ENCODE measurements at places on chromosomes 6 and 20.

- no peak for DNase-seq
Measured at GRCh38 chr6:15907914-15908518, 220.9 kb upstream of the MYLIP start.

DNA sequence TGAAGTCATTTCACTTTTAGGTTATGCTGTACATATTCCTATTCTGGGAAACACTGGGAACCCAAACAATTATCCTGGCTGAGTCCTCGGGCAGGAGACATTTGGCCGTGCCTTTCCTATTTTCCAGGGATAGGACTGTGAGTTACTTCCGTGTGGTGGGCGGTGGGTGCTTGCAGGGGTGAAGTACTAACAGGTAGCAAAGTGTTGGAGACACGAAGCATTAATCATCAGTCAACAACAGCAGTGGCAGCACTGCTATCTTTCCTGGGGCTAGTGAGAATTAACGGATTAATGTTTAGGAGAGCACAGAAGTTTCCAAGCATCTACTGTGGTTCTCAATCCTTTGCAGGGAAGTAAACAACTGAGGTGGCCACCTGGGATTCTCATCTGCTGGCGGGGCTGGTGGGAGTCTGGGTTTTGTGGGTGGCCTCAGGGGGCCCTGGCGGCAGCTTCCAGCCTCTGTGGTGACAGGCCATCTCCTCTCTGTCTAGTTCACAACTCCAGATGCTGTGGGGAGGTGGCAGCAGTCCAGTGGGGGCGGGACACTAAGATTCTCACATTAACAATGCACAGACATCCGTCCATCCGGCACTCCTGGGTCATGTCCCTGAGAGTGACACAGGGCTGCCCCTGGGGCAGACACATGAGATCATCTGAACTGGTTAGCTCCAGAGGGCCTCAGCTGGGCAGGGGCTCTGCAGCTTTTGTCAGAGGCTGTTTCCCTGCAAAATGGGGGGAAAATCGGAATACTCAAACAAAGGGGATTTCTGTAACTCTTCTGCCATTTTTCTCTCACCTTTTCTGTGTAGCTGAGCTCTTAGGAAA is 90.9 kb downstream of the GJA10 start:
- DNase-seq = no peak

GRCh38 chr6:23590498-23591126 is 535.4 kb upstream of the NRSN1 start:
- DNase-seq = no peak

DNA sequence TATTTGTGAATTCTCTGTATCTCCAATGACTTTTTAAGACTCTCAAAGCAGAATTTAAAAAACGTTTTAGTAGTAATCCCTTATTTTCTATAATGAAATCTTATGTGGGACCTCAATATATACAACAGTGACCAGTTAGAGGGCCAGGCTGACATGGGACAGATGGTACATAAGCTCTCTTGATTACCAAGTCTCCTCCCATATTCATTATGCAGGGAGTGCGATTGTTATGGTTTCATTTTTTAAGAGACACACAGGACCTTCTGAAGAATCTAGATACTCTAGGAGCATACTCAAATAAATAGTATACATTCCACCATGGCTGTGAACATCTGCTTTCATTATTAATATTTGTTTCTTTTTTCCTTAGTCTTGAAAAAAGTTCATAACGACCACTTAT is 43.5 kb downstream of the GCLC start:
- no peak for DNase-seq

DNA sequence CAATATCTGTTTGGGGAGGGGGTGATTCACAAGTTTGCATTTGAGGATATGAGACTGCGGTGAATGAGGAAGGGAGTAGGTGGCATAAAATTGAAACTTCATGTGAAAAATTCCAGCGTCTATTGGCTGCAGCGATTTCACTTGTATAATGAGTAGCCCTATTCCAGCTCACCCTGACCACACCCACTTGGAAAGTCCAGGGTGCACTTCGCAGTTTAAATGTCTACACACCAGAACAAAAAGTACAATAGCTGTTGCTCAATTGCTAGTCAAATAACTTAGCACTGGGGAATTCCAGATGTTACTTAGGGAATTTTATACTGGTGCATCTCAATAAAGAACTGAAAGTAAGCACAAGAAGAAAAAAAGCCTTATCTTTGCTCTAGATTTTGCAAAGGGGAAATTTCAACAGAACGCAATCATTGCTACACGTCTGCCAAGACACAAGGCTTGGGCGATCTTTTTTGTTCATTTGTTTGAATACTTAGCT is 6.3 kb downstream of the TNFAIP3 start:
- no peak for DNase-seq

- no peak for DNase-seq
Measured at GRCh38 chr20:63036291-63036690, 29.5 kb upstream of the BHLHE23 start.

- no peak for DNase-seq
Measured at GRCh38 chr6:56757588-56757984, 114.9 kb upstream of the DST start.

GRCh38 chr6:129670634-129671033 is 39.3 kb downstream of the ARHGAP18 start:
- no peak for DNase-seq

DNA sequence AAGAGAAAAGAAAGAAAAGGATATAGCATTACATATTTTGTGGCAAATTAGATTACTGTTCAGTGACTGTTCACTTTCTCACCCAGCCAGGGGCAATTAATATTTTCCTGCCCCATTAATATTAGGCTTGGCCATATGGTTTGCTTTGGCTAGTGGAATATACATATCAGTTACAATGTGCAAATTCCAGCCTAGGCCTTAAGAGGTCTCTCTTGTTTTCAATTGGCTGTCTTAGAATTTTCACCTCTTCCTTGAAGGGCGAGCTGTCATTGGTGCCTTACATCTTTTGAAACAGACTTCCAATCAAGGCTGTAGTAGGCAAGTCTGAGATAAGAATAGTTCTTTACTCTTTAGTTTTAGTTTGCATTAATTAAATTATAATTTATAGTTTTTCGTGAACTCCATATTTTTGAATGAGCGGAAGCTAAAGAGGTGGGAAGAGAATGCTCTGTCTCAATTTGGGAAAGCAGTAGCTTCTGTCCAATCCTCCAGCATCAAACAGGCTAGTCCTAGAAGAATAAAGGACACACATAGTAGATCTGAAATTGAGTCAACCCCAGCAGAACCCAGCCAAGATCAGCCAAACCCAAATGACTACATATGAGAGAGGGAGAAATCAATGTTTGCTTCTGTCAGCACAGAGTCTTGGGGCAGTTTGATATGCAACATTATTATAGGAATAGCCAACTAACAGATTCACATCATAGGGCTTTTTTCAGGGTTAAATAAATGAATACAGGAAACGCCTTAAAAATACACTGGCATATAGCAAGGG is 6.3 kb upstream of the CSNK2A1 start:
- DNase-seq = no peak

- no peak for DNase-seq
Measured at GRCh38 chr6:14671261-14671681, 553.7 kb downstream of the CD83 start.

- no peak for DNase-seq
Measured at GRCh38 chr6:67131827-67132226, 1424.8 kb upstream of the EYS start.

DNA sequence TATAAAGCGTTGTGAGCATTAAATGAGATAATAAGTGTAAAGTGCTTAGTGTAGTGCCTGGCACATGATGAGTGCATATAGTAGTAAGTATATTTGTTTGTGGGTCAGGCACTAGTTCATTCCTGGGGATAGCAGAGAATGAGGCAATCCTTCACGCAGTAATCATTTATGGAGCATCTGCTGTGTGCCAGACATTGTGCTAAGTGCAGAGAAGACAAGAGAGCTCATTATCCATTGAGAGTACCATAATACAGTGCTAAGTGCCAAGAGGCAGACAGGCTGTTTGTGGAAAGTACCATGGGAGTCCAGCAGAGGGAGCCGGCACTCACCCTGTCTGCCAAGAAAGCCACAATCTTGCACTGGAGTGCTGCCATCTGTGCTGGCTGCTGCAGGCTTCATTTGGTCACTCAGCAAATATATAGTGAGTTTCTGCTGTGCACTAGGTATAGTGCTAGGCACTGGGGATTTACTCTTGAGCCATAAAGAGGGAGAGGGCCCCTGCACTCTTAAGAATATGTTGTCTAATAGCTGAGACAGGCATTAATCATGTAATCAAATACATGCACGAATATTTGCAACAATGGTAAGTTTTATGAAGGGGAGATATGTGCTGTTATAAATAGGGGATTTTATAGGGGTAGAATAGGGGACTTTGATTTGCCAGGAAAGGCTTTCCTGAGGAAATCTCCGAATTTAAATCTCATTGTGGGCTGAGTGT is 12.9 kb upstream of the MROH8 start:
- DNase-seq = peak; percentile 32

DNA sequence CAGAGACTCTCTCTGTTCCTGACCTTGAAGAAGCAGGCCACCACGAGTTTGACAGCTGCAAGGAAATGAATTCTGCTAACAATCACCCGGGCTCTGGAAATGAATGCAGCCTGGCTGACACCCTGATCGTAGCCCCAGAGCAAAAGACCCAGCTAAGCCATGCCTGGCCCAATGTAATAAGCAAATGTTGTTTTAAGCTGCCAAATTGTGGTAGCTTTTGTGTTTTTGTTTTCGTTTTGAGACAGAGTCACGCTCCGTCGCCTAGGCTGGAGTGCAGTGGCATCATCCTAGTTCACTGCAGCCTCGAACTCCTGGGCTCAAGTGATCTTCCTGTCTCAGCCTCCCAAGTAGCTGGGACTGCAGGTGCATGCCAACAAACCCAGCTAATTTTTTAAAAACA is 3.3 kb upstream of the OXT start:
- no peak for DNase-seq

DNA sequence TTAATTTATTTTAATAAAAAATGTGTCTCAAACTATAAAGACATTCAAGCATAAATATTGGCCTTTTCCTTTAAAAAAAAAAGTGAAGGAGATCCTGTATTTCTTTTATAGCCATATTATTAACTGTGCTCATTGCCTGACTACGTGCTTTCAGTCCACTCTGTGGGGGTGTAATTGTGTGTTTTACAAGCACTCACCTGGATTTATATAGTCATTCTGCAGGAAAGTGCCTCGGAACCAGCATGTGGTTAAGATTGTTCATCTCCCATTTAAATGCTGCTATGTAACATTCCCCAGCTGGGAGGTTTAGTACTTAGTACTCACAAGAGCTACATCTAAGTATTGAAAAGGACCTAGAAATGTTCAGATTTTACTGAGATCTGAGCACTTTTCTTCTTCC is 47.9 kb upstream of the SLC22A16 start:
- DNase-seq = no peak

DNA sequence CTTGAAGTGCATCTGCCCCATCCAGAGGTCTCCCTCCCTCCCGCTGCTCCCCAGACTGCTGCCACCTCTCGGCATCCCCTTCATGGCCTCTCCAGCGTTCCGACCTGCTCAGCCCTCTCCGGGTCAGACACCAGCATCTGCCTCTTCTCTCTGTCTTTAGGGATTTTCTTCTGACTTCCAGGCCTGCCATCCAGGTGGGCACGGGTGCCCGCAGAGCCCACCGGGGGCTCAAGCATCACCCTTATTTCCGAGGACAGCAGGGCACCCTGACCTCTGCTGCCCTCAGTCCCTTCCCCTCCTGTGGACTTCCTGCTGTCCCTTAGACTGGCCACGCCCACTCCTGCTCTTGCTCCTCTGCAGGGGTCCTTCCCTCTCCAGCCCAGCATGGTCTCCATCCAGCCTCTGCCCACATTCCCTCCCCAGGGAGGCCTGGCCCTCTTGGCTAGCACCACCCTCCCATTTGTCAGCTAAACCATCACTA is 3.3 kb downstream of the NPEPL1 start:
- DNase-seq = no peak

DNA sequence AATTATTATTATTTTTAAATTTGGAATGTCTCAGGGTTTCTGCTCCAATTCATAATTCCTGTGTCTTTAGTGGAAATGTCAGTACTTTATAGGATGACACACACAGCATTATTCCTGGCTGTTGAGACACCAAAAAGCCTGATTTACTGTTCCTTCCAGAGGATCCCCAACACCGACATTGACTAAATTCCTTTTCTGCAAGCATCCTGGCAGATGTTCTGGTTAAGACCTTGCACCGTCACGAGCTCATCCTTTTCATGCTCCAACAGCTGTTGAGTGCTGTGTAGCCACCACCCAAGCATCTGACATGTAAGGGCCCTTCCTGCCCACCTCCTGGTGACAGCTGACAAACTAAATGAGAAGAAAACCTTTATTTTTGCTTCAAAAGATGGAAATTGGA is 284.3 kb upstream of the SULF2 start:
- DNase-seq = no peak

GRCh38 chr20:36399147-36399968 is 93.2 kb downstream of the DLGAP4 start:
- DNase-seq = no peak

DNA sequence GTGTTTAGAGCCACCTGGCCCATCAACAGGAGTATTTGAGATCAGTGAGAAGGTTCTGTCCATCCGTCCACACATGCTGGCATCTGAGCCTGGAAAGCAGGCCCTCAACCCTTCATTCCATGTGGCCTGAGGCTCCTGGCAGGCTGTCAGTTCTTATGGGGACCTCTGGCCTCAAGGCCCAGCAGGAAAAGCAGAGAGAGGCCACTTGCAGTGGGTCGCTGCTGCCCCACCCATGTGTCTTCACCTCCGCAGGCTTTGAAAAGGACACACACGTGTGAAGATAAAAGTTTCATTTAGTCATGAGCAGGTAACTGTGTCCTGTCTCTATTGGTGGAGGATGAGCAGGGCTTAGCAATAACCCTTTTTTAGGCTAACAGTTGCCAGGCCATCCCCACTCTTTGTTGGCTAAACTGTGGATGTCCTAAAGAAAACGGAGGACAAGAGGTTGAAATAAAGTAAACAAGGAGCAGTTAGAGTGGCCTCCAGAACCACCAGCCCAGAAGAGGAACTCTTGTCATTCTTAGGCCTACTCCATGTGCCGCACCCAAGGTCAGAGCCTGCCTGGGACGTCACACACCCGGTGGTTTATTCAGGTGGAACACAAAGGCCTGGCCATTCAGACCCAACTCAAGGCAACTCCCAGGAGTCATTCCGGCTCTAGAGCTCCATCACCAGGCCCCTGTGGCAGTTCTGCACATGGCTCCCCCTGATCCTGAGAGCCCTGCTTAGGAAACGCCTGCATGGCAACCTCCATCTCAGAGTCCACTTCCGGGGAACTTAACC is 143.4 kb upstream of the CST7 start:
- no peak for DNase-seq

DNA sequence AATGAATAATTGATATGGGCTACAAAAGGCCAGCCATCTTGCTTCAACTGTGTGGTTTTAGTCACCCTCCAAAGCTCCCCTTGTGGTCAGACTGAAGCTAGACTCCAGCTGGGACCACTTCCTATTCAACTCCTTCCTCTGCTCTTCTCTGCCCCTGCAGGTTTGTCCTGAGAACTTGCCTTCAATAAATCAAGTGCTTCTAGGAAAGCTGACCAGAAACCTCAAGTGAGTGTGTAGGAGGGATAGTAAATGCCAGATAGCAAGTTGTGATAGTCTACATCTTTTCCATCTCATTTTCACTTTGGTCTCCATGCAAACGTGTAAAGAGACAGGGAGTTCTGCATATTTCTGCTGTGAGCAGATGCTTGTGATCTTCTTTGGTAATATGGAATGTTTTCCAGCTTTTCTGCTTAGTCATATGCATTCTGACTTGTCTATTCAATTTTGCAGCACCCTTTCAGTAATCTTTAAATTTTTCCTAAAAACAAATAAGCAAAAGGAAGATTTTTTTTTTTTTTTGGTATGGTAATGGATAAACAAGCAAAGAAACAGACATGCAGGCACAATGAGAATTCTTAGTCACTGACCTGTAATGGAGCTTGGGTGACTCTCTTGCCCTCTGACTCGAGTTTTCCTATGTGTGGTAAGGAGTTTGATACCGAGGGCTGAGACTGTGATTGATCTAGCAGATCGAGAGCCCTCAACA is 201.3 kb upstream of the BTBD3 start:
- no peak for DNase-seq
